Stimulated activated CD8-positive, alpha-beta memory T cell treated with anti-CD3 and anti-CD28 coated beads, Interleukin-7, amount 100 ng/mL, for 1 hour (primary cell): ENCODE measurements at places on chromosomes 4 and X.

DNA sequence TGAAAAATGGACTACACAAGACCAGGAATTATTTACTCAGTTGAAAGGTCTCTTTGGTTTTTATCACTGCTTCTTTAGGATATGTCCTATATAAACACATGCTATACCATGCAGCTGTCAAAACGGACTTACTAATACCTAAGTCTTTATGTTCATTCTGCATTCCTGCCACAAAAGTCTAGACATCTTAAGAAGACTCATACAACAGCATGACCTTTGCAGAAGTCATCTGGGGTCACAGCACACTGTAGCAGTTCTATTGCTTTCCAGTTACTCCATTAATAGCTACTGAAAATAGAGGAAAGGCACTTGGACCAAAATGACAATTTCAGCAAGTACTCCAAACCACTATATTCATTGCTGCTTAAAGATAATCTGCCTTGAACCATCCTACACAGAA is 53.2 kb downstream of the DDX60 start:
- DNase-seq = no peak

GRCh38 chr4:71008196-71008595 is 14.7 kb downstream of the DCK start:
- DNase-seq = no peak

DNA sequence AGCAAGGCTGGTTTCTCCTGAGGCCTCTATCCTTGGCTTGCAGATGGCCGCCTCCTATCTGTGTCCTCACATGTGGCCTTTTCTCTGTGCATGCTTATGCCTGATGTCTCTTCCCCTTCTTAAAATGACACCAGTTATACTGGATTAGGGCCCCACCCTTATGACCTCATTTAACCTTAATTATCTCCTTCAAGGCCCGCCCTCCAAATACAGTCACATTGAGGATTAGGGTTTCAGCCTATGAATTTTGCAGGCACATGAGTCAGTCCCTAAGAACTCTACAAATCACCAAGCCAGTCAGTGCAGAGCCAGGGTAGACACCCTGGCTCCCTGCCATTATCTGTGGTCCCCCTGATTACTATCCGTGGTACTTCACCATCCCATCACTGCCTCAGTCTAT is 51.6 kb downstream of the MAML3 start:
- DNase-seq = no peak

DNA sequence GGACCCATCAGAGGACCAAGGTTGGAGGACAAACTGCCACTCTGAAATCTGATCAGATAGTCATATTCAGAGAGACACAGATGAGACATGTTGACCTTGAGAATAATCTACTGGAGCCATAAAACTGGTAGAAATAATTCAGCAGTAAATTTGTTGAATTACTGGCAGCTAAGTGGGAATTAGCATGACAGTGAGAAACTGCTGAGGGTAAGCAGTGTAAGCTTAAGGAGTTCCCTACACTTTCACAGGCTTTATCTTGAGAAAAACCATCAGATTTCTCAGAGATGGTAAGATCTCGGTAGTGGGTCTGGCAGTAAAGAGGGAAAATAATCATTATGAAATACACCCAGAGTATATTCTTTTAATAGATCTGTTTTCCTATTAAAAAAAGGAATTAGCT is 213.7 kb downstream of the TECRL start:
- no peak for DNase-seq

DNA sequence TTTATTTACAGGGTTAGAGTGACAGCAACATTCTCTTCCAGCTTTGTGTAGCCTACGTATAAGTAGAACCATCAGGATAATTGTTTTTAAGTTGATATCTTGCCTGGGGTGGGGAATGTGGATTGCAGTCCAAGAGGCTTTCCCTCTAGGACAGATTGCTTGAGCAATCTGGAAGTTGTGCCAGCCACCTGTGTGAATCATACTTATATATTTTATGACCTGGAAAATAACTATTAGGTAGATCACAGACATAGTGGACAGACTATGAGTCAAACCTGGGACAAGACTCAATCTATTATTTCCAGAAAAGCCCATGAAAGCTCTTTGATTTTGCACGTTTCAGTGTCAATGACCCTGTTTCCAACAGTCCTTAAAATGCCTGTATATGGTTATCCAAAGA is 98.9 kb downstream of the TLL1 start:
- DNase-seq = no peak

DNA sequence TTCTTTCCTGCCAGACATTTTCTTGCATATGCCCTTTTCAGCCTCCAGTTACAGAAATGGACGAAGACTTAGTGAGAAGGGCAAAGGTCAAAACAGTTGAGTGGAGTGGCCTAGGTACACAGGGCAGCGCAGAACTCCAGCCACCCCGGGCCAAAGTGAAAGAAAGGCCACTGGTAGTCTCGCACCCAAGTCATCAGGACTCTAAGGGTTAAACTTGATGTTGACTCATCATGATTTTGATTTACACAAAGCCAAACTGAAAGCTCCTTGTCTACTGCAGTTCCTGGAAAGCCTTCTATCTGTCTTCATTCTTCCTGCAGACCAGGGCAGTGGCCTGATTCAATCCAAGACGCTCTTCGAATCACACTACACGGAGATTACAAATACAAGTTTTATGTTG is 2.6 kb upstream of the IL13RA1 start:
- DNase-seq = no peak

GRCh38 chrX:130212371-130212770 is 40.6 kb downstream of the RAB33A start:
- no peak for DNase-seq

GRCh38 chr4:155777971-155778735 is 19.3 kb downstream of the GUCY1B1 start:
- no peak for DNase-seq

GRCh38 chrX:49230500-49231232 is 2.5 kb downstream of the CACNA1F start:
- DNase-seq = no peak
